ENCODE measurements at places on chromosomes 6 and 20.

- DNase-seq, result no peak
These were observed 17.7 kb downstream of the OR2A4 start for GRCh38 chr6:131683479-131683878.

DNA sequence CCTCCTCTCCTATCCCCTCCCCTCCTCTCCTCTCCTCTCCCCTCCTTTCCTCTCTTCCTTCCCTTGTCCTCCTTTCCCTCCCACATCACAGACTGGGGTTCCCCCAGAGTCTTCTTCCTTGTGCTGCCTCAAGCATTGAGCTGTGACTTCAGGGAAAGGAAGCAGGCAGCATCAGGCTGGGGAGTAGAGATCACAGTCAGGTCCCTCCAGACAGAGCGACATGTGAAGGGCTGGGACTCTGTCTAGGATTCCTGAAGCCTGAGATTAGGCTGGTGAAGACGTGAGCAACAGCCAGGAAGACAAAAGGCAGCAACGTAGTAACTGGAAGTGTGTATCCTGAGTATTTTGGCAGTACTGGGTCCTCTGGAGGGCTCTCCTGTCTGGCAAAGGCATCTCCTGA is 265.4 kb upstream of the SUPT3H start:
- DNase-seq, result no peak

GRCh38 chr6:127518191-127518709 is 885 bp downstream of the MTCL3 start:
- DNase-seq, result no peak

DNA sequence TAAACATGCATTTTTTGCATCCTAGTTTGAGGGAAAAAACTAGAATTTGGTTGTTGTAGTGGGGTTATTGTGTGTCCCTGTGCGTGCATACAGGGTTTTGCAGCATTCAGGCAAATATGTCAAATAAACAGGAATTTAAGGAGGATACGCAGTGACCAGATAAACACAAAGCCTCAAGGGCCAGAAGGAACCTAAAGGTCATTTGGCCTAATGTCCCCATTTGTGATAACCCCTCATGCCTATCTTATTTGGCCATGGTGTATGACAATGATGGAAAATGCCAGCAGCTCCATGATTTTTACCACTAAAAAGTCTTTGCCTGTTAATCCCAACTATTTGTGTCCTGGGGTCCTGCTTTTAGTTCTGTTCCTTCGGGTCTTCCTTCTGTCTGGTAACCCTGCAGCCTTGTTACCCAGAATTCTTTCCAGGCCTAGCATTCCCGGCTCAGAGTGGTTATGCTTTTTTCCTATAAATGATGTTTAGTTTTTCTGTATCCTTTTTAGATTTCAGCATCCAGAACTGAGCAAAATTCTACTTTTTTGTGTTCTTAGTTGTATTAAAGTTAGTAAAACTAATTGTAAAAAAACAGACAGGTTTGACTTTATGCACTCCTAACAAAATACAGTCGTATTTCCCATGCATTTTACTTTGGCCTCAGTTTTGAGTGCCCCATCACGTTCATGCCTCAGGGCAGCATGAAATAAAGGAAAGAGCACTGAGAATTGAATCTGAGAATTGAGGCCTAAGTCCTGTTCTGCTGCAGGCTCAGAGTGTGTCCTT is 4.4 kb downstream of the STX16 start:
- no peak for DNase-seq

DNA sequence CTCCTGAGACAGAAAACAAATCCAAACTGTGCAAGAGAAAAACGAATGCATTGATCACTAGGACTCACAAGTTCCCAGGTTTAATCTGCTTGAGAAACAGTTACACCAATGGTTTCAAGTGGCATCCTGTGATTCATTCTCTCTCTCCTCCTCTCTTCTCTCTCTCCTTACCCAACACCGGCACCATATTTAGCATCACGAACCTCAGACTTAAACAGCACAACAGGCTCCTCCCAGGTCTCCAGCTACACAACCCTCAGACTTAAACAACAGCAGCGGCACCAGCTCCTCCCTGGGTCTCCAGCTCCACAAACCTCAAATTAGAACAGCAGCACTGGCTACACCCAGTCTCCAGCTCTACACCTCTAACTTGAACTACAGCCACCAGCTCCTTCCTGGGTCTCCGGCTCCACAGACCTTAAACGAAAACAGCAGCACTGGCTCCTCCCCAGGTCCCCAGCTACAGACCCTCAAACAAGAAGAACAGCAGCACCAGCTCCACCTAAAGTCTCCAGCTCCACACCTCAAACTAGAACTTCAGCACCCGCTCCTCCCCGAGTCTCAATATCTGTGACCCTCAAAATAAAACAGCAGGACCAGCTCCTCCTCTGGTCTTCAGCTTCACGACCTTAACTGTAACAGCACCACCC is 355.9 kb downstream of the PREX1 start:
- DNase-seq, result no peak

GRCh38 chr6:43742285-43742684 is 27.7 kb upstream of the VEGFA start:
- DNase-seq, result no peak

DNA sequence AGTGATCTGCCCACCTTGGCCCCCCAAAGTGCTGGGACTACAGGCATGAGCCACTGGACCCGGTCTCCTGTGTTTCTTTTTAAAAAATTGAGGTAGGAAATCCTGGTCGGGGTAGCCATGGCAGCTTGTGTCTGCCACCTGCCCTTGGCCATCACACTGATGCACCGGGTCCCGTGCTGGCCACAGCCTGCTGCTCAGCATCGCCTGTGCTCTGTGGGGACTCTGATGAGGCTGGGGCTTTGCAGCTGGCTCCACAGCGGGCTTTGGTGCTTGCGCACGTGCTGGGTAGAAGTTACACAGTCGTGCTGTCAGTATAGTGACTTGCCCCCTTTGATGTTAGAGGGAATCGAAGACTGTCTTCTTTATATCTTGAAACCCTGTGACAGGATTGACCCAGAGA is 66.7 kb downstream of the SMAP1 start:
- no peak for DNase-seq

- DNase-seq, result no peak
These were observed 38.8 kb upstream of the HLA-E start for GRCh38 chr6:30450548-30450908.

GRCh38 chr20:19875376-19876221 is 117.5 kb downstream of the RIN2 start:
- DNase-seq, result no peak

GRCh38 chr6:42819803-42820511 is 38.1 kb downstream of the BICRAL start:
- DNase-seq, result peak; percentile 10
